ENCODE measurements at places on chromosomes 1 and 21.

- DNase-seq, result no peak
Measured at GRCh38 chr1:95668165-95668564, 434.2 kb downstream of the RWDD3 start.

GRCh38 chr1:54485416-54485815, 62.6 kb upstream of the ACOT11 start:
- no peak for DNase-seq

GRCh38 chr1:225380691-225381090, 47.1 kb downstream of the LBR start:
- DNase-seq, result no peak

- DNase-seq, result no peak
Measured at GRCh38 chr1:1562556-1563195, 12.0 kb downstream of the SSU72 start.

DNA sequence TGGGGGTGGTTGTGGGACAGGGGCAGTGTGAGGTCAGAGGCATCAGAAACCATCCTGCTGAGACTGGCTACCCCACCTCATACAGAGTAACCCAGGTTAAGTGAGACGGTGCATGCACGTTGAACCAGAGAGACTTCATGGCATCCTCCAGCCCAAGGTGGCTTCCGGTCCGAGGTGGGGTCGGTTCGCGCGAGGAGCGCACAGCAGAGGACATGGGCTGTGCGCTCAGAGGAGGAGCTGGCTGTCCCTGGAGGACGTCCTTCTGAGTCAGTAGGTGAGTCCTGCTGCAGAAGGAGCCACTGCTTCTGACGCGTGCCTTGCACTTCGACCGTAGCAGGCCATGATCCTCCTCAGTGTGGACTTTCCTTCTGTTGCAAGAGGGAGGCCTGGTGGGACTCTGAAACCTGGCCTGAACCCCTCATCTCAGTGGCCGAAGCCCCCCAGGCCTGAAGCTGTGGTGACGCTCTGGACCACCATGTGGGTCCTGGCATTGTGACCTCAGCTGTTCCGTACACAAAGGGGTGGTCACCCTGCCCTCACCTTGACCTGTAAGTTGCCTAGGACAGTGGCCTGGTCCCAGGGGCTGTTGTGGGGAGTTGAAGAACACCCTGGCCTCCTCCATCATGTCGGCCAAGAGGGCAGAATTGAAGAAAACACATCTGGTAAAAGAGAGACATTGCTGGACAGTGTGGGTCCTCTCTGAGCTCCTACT, at the start of gene TEX35:
Gene TEX35, plus strand, starts transcription at position 544 of the 712 bp plus-strand sequence. Its CDS starts 80 bp downstream, at position 624.
- no peak for DNase-seq

DNA sequence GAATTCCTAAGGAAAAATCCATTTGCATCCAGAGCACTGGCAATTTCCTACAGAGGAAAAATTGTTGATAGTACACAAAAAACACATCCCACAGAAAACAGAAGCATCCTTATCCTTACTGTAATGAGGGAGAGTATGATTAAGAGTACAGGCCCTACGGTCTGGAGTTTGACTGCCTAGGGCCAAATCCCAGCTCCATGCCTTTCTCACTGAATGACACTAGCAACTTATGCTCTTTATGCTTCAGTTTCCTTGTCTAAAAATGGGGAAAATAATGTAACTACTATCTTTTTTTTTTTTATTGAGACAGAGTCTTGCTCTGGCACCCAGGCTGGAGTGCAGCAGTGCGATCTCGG, 27.8 kb upstream of the CEP350 start:
- DNase-seq, result no peak

DNA sequence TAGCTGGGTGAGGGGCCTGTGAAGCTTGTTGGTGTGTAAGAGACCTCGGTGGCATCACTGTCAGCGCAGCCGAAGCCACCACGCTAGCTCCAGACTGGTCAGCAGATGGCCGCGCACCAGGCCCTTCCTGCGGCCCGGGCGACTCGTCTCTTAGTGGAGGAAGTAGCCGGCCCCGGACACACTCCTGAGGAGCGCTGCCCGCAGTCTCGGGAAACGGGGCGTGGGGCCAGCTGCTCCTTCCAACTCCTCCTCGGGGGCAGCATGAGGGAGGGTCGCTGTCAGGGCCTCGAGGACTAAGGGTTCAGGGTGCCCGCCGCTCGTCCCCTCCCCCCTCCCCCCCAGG, 20.4 kb downstream of the H3-3A start:
- no peak for DNase-seq

DNA sequence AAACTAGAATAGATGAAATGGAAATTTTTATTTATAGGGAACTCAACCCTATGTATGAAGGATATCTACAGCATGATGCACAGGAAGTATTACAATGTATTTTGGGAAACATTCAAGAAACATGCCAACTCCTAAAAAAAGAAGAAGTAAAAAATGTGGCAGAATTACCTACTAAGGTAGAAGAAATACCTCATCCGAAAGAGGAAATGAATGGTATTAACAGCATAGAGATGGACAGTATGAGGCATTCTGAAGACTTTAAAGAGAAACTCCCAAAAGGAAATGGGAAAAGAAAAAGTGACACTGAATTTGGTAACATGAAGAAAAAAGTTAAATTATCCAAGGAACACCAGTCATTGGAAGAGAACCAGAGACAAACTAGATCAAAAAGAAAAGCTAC, 7.9 kb downstream of the USP1 start:
- no peak for DNase-seq

DNA sequence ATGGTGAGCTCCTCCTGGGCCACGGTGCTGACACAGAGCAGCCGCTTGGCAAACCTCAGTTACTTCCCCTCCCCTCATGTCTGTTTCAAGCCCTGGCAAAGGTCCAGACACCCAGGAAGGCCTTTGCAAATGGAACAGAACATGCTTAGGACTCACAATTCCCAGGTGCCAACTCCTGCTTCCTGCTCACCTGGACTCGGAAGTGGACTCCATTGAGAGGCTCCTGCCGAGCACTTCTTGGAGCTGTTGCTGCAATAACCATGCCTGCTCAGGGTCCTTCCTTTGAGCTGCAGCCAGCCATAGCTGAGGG, 10.7 kb downstream of the DCST2 start:
- no peak for DNase-seq

- DNase-seq, result no peak
Measured at GRCh38 chr1:152141971-152142584, 16.9 kb downstream of the RPTN start.

GRCh38 chr21:26365849-26366248, 195.3 kb upstream of the APP start:
- no peak for DNase-seq

- DNase-seq, result no peak
Measured at GRCh38 chr1:17620448-17620847, 81.0 kb downstream of the ARHGEF10L start.

DNA sequence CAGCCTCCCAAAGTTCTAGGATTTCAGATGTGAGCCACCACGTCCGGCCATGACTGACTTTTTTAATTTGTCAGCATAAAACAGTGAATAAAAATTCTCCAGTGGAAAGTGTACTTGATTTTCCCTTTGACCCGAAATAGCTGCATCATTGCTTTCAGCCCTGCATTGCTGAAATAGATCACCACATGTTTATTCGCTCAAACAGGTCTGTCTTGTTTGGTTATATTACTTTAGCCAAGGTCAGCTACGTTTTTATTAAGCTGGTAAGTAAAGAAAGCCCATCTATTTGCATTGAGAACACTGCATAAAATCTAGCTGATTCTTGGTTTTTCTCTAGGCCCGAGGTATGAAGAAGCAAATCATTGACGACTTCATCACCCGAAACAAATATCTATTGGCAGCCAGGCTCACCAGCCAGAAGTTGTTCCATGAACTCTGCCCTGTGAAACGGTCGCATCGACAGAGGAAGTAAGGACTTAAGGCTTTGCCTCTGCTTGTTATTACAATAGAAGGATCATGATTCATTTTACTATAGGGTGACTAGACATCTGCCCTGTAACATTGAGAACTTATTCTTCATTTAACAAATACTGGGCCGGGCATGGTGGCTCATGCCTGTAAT, 25.6 kb downstream of the AGMAT start:
- DNase-seq, result no peak

GRCh38 chr1:33317354-33317753, 3.5 kb downstream of the A3GALT2 start:
- DNase-seq, result no peak

DNA sequence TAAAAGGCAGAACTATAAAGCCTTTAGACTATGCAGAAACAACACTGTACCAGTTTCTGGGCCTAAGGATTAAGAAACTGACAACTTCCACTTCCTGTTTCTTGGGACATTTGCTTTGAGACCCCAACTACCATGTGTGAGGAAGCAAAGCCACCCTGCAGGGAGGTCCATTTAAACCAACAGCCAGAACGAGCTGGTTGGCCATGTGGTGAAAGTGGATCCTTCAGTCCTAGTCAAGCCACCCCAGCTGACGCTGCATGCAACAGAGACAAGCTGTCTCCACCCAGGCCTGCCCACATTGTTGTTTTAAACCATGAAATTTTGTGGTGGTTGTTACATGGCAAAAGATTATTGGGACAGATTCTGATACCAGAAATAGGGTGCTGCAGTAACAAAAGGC, 31.8 kb upstream of the SLFNL1 start:
- no peak for DNase-seq

GRCh38 chr1:182960046-182960445, 7.1 kb upstream of the SHCBP1L start:
- no peak for DNase-seq

DNA sequence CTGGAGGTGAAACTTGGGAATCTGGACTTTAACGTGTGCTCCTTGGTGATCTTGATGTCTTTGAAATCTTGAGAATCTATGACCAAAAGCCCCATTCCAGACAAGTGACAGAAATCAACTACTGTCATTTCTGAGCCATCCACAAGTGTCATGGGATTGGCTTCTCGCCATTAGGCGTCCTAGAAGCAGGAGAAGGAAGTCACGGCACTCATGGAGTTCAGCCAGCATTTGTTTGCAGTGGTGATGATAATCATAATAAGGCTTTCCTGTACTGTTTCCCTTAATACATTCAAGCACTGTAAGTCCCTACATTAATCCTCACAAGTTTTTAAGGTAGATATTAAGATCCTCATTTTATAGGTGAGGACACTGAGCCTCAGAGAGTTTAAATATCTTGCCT, 11.9 kb downstream of the F5 start:
- DNase-seq, result no peak

DNA sequence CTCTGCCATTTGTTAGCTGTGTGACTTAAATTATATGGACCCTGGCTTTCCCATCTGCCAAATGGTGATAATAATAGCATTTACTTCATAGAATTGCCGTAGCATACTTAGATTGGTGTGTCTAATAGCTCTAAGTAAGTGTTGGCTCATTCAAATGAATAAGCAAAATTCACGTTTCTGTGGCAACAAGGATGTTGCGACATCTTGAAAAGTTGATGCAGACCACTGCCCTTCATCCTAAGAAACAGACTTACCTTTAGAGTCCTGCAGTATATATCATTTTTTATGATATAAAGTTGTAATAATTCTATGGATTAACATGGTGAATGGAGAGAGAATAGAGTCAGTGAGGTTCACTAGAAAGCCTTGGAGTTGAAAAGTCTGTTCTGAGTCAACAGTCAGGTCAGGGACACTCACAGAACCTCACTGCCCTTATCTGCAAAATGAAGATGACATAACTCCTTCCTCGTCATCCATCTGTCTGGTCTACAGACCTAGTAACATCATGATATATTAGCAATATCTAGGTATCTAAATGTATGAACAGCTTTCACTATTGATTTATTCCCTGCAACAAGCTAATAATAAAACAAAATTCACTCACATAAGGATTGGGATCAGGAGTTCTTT, 167.3 kb upstream of the C8B start:
- DNase-seq, result no peak

GRCh38 chr1:108192581-108192980, 7.6 kb downstream of the SLC25A24 start:
- no peak for DNase-seq

DNA sequence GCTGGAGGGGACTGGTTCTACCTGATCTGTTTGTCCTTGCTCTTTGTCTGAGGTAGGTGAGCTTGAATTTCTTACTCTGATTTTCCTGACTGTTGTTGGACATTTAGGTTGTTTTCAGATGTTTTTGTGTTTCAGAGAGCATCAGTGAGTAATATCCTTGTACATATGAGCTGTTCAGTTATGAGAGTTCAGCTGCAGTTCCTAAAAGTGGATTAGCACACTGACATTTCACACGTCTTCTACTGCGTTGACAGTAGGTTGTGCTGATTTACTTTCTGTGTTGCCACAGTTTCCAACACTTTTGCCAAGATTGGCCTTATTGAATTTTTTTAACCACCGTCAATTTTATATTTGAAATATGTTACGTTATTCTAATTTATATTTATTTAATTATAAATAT, 27.7 kb downstream of the CXADR start:
- DNase-seq, result no peak

- no peak for DNase-seq
Measured at GRCh38 chr1:92754000-92754718, 30.7 kb downstream of the EVI5 start.

GRCh38 chr1:99580451-99580850, 65.5 kb upstream of the PALMD start:
- no peak for DNase-seq

DNA sequence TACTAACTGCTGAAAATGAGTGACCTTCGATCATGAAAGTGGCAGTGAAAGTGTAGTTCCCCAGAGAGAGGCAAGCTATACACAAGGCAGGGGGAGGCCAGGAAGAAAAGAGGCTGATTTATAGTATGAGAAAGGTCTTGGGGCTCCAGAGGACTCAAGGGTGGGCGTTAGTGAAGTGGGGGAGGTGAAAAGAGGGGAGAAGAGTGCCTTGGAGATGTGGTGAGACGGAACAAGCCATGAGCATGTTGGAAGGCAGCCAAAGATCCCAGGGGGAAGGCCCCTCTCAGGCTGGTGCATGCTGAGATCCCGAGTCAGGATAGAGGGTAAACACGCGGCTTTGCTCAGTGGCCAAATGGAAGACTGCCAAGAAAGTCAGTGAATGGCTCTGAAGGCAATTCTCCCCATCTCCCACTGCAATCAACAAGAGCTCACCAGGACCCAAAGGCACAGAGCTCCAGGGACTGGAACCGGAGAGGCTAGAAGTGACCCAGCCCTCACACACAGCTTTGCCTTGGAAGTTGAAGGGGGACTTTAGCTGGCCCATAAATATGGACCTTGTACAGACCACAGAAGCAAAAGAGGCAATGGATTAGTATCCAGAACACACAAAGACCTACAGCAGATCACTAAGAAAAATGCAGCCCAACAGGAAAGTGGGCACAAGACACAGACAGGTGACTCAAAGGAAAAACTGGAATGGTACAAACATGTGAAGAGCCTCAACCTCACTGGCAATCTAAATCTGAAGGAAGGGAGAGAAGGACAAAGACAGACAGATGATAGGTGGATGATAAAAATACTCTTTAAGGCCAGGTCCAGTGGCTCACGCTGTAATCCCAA, 49.6 kb downstream of the HSF2BP start:
- DNase-seq, result no peak

GRCh38 chr1:178238722-178239510, 145.0 kb downstream of the RASAL2 start:
- no peak for DNase-seq
